ENCODE measurements at places on chromosomes 11 and 22. TPM values are rescaled to one million over a fixed set of nuclear protein-coding genes. Genes with fewer than 3 reads are reported as not detected.

The CSRP3 gene
- 1,083 TPM for total RNA-seq

The KIF18A gene
- 0.16 TPM for total RNA-seq

The LDLRAD3 gene
- total RNA-seq, result 1.2 TPM

The PLAAT2 gene
- 0.73 TPM for total RNA-seq

The RIMBP3B gene
- not detected for total RNA-seq

The CNGA4 gene
- total RNA-seq, result not detected

The CTSW gene
- 0.73 TPM for total RNA-seq

The IGLL5 gene
- not detected for total RNA-seq

The HBG1 gene
- total RNA-seq, result not detected

The LRFN4 gene
- 20.5 TPM for total RNA-seq

The SEC14L6 gene
- not detected for total RNA-seq

The GLYAT gene
- total RNA-seq, result 0.22 TPM

The CHST1 gene
- total RNA-seq, result 3.1 TPM

The MMP27 gene
- total RNA-seq, result not detected

The GUCY1A2 gene
- 10.6 TPM for total RNA-seq

The SAA4 gene
- not detected for total RNA-seq

The TENM4 gene
- total RNA-seq, result 0.81 TPM

The C11orf42 gene
- total RNA-seq, result not detected

The OR6T1 gene
- not detected for total RNA-seq

The TEX12 gene
- not detected for total RNA-seq

The SLC43A3 gene
- 20.0 TPM for total RNA-seq

The PAX6 gene
- total RNA-seq, result not detected

The RBX1 gene
- total RNA-seq, result 65.7 TPM

The OR5AR1 gene
- not detected for total RNA-seq

The LRRC32 gene
- 30.3 TPM for total RNA-seq

The OTOG gene
- total RNA-seq, result not detected

The IGF2 gene
- 79.9 TPM for total RNA-seq
